ENCODE measurements at places on chromosomes 4 and X.

DNA sequence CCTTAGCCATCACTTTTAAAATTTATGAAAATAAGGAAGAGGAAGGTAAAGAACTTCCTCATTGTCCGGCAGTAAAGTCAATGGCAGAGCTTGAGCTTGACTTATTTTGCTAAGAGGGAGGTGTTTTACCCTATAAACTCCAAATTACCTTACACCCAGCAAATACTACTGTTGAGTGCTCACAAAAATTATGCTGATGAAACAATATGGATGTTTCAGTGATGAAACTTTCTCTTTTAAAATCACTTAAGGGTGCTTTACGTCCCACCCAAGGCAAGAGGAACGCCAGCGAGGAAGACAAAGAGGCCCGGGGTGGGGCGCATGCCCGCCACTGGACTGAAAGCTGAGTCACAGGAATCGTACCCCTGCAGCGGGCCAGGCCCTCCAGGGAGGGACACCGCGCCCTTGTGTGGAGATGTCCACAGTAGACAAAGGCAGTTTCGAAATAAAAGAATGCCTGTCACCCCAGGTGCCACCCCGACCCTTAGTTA, 560 bp upstream of the TMSB4X start:
- DNase-seq: peak; percentile 9

- no peak for DNase-seq
Observed at GRCh38 chr4:48543796-48544195, 53.7 kb downstream of the ZAR1 start.

- no peak for DNase-seq
Observed at GRCh38 chrX:154441564-154441963, 2.4 kb upstream of the FAM50A start.

DNA sequence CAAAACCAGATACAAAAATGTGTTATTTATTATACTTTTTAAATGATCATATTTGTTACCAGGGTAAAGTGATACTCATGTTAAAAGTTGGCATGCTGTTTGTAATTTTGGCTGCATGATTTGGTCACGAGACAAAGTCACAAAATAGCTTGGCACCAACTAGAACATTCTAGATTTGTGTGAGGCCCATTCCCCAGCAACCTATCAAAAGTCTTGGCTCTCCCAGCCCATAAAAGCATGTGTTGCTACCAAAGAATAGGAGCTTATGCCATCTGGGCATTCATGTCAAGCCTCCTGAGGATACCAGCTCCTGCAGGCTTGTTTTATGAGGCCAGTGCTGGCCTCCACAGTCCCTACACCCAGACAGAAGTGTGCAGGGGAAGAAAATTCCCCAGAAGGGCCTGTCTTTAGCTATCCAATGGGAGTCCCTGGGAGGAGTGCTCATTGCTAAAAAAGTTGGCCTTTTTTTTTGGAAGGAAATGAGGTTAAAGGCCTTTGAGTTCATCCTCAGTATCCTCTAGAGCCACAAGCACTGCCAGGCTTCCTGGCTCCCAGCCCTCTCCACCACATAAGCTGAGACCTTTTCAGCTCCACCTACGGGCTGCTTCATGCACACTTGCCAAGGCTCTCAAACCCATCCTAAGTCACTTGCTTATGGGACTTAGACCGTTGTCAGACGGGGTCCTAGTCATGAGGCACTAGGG, 211.9 kb upstream of the EOLA2 start:
- DNase-seq: no peak

GRCh38 chr4:17762726-17763125, 18.7 kb downstream of the FAM184B start:
- DNase-seq: no peak

DNA sequence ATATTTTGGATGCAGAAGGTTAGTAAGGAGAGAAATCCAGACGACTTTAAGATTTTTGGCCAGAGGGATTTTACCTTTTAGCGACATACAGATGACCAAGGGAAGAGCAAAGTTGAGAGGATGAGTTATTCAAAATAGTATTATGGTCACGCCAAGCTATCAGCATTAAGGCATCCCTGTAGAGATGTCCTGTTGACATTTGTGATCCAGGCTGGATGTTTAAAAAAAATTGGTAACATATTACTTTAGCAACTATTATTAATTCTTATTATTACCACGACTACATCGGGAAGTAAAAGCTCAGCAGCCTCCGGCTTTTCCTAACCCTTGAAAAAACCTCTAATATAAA, 562 bp upstream of the OSTC start:
- DNase-seq: no peak

GRCh38 chr4:141788169-141788915, 152.0 kb downstream of the IL15 start:
- no peak for DNase-seq

DNA sequence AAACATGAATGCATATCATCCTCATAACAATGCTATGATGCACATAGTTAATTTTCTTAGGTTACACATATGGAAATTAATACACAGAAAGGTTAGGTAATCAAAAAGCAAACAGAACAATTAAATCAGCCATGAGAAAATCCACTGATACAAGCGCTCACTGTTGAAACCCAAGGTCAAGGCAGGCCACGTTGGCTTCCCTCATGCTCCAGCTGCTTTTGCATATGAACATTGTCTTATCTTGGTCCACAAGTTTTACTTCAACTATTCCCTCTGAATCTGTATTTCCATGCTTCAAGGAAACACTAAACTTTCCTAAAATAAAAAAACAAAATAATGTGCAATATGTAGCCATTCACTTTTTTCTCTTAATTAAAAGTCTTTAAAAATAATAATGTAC, 34.5 kb upstream of the PLA2G12A start:
- DNase-seq: no peak

DNA sequence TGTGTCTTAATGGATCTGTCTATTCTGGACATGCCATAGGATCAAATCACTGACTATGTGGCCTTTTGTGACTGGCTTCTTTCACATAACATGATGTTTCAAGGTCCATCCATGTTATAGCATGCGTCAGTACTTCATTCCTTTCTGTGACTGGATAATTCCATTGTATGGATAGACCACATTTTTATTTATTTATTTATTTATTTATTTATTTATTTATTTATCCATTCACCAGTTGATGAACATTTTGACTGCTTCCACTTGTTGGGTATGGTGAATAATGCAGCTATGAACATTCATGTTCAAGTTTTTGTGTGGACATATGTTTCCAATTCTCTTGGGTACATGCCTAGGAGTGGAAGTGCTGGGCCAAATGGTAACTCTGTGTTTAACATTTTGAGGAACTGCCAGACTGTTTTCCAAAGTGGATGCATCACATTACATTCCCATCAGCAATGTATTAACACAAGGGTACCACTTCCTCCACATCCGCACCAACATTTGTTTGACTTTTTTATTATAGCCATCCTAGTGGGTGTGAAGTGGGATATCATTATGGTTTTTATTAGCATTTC, 14.0 kb downstream of the RTL5 start:
- DNase-seq: no peak

DNA sequence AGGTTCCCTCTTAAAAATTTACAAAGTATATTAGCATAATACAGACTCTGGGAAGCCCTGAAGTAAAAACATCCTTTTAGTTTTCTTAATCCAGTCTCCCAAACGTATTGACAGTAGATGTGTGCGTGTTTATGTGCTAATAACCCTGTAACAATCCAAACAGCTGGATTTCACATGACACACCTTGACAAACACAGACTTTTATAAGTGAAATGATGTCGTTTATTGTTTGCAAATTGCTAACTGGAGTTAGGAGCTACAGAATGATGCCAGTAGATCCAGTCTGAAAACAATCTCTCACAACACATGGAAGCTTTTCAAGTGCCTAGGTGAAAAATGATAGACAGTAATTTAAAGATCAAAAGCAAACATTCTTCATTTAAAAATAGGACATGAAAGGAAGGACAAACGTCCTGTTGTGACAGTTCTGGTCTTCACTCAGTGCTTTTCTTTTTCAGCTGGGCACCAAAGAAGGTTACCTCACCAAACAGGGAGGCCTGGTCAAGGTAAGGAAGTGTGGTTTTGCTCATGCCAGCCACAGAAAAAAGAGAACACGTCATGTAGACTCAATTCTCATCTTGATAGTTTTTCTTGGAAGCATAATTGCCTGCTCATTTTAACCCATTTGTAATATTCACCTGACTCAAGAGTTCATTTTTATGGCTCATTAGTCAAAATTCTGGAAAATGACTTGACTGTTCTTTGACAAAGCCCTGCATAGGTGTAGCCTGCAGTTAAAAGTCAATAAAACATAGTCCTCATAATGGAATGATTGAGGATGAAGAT, 32.9 kb downstream of the LAMTOR3 start:
- DNase-seq: no peak

DNA sequence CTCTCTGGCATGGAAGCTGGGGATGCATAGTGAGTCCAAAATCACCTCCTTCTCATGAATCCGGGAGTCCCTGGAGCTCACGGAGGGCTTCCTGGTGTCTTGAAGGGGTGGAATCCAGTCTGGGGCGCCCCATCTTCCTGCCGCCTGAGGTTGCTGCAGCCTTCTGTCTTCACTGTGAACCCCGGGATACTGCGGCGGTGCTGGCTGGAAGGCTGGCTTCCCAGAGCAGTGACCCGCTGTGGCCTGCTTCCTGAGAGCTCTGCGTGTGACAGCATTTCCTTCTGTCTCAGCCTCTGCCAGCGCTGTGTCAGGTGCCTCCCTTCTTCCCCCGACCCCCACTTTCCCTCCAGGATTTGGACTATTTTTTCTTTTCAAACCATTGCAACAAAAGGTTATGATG, 98.8 kb upstream of the STOX2 start:
- no peak for DNase-seq

DNA sequence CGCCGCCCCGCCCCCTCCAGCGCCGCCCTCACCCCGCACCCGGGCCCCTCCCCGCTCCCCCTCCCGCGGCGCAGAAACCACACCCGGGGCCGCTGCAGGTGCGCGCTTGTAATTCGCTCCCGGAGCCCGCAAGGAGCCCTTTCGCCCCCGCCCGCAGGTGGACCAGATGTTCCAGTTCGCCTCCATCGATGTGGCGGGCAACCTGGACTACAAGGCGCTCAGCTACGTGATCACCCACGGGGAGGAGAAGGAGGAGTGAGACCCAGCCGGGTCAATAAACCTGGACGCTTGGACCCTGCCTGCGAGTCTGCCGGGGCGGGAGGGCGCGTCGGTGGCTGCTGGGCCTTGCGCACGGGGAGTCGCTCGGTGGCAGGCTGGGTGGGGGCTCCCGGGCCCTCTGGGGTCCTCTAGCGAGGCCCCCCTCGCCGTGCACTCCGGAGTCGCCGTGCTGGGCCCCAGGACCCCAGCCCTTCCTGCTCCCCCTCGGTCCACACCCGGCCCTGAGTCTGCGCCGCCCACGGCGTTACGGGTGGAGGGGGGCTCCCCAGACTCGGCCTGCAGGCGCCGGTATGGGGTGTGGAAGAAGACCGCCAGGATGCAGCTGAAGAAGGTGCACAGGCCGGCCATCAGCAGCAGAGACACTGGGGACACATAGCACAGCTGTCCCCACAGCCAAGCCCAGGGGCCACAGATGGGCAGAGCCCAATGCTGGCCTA, 7.1 kb downstream of the SLC49A3 start:
- DNase-seq: no peak

- no peak for DNase-seq
Observed at GRCh38 chr4:168630445-168631187, 133.8 kb downstream of the PALLD start.

- DNase-seq: no peak
Observed at GRCh38 chr4:38514465-38515146, 149.4 kb upstream of the KLF3 start.

- no peak for DNase-seq
Observed at GRCh38 chrX:129359269-129359668, 164.0 kb downstream of the SMARCA1 start.

DNA sequence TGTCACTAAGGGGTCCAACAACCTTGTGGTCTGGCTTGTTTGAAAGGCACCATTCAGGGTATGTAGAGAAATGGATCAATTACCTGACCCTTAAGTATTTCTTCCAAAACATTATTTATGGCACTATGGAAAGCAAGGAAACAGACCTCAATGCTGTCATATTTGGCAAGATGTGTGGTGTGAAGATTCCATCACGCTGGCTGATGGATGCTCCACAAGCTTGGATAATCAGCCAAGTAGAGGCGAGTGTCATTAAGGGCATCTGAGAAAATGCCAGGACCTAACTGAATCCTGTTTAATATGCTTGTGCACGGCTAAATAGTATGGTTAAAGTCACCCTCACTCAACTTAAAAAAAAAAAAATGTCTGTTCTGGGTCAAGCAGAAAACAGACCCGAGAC, 120.7 kb downstream of the COMMD8 start:
- DNase-seq: no peak

GRCh38 chr4:170003071-170004070, 22.8 kb downstream of the MFAP3L start:
- peak; percentile 72 for DNase-seq

- DNase-seq: no peak
Observed at GRCh38 chrX:135194684-135195083, 23.5 kb upstream of the CT55 start.

DNA sequence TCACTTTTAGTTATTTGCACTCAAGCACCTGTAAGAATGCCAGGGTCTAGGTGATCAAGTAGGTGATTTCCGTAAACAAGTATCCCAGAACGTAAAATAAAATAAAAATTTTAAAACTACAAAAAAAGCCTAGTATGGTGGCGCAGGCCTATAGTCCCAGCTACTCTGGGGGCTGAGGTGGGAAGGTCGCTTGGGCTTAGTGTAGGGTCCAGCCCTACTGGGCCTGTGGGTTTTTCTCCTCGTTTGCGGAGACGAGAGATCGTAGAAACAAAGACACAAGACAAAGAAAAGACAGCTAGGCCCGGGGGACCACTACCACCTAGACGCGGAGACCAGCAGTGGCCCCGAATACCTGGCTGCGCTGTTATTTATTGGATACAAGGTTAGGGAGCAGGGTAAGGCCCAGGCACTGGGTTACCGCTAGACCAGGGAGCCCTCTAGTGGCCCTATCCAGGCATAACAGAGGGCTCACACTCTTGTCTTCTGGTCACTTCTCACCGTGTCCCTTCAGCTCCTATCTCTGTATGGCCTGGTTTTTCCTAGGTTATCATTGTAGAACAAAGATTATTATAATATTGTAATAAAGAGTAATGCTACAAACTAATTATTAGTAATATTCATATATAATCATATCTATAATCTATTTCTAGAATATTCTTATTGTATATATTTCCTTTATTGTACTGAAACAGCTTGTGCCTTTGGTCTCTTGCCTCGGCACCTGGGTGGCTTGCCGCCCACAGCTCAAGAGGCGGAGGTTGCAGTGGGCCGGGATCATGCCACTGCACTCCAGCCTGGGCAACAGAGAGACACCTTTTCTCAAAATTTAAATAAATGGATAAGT, 38.4 kb downstream of the SAGE1 start:
- peak; percentile 21 for DNase-seq
